ENCODE measurements at places on chromosomes 12 and 14.

DNA sequence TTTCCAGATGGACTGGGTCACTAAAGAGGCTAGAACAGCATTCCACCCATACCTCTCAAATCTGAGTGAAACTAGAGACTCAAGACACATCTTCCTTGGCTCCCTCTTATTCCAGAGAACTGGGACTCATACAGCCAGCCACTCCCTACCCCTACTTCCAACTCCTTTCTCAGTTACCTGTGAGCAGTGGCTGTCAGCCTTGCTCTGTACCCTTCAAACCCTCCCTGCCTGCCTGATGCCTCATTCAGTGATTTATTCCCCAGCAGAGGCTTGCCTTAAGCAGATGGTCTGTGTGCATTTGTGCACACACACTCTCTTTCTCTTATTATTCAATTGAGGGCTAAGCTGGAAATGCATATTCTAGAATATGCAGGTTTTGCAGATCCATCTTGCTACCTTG lies 14.6 kb downstream of the GPR84 start:
- no peak for DNase-seq

GRCh38 chr12:30106204-30106965 lies 322.6 kb upstream of the TMTC1 start:
- DNase-seq: no peak

DNA sequence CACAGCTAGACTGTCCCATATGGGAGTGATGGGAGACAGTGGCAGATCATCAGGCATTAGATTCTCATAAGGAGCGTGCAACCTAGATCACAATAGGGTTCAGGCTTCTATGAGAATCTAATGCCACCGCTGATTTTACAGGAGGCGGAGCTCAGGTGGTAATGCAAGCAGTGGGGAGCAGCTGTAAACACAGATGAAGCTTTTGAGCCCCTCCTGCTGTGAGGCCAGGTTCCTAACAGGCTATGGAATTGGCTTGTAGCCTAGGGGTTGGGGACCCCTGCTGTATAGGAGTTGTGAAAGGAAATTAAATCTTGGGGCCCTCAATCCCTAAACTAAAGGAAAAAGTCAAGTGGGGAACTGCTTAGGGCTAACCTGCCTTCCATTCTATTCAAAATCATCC lies 29.6 kb downstream of the ADIPOR2 start:
- no peak for DNase-seq

GRCh38 chr14:21103411-21103709 lies 2.5 kb downstream of the TMEM253 start:
- no peak for DNase-seq

DNA sequence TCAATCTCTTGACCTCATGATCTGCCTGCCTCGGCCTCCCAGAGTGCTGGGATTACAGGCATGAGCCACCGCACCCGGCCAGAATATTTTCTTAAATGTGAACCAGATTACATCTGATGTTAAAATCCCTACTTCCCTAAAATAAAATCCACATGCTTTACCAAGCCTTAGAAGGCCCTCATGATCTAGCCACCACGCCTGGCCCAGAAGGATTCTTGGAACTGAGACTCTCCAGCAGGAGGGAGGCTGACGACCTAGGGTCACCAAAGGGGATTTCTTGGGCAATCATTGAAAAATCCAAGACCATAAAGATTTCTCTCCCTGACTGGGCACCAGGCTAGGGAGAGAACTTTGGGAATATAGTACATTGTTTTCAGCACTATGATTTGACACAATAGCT lies 25.2 kb upstream of the RASSF3 start:
- DNase-seq: no peak

GRCh38 chr12:71688961-71689570 lies 3.2 kb downstream of the TMEM19 start:
- no peak for DNase-seq

DNA sequence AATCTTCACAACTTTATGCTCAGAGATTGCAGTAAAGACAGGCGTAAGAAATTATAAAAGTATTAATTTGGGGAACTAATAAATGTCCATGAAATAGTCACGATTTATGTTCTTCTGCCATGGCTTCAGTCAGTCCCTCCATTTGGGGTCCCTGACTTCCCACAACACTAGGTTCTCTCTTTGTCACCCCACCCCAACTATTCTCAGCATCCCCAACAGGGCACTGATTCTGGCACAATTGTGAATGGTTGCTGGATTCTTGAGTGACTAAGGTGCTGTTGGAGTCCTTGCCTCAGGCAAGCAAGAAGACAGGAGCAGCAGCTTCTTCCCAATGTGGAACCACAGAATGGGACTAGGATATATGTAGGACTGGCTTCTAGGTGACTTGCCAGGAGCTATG lies 15.3 kb downstream of the KRT76 start:
- DNase-seq: no peak

DNA sequence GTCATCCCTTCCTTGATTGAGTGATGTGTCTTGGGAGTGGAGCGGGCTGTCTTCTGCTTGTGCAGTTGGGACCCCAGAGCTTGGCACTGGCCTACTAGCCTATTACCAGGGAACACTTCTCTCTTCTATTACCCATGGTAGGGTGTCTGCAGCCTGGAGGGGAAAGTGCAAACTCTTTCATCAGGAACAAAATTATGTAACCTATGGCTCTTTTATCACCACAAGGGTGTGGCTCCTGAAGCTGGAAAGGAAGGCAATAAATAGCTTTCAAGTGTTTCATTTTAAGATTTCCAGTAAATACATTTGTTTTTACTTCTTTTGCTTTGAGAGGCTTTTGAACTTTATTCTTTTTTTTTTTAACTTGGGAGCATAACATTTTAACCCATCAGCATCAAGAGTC lies 349.7 kb upstream of the FAR2 start:
- no peak for DNase-seq

- DNase-seq: no peak
Measured at GRCh38 chr12:108955225-108955835, 65.5 kb downstream of the SVOP start.

- no peak for DNase-seq
Measured at GRCh38 chr12:91058786-91059185, 962 bp upstream of the KERA start.

Data from activated naive CD4-positive, alpha-beta T cell treated with anti-CD3 and anti-CD28 coated beads for 36 hours (primary cell).